ENCODE measurements at places on chromosomes 5 and 9.

- no peak for DNase-seq
Observed at GRCh38 chr9:35748242-35748857, 678 bp downstream of the GBA2 start.

- DNase-seq: peak; percentile 41
Observed at GRCh38 chr9:5841771-5842573, 9.1 kb upstream of the ERMP1 start.

DNA sequence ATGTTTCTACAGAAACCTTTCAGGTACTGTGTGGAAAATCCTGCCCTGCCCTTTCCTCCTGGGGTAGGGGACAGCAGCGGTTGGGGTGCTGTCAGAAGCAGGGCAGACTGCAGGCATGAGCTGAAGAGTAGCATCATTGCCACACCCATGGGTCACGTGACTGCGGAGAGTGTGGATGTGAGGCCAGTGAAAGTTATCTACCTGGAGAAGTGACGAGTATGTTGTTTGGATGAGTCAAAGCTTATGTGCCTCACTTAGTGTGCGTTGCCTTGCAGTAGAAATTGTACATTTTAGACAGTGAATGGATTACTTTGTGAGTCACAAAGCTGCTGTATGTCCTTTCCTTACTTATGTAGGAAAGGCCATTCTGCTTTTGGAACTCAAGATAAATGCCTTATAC lies 21.7 kb upstream of the ACTBL2 start:
- DNase-seq: no peak

- DNase-seq: no peak
Observed at GRCh38 chr9:134693011-134693410, 51.4 kb downstream of the COL5A1 start.

DNA sequence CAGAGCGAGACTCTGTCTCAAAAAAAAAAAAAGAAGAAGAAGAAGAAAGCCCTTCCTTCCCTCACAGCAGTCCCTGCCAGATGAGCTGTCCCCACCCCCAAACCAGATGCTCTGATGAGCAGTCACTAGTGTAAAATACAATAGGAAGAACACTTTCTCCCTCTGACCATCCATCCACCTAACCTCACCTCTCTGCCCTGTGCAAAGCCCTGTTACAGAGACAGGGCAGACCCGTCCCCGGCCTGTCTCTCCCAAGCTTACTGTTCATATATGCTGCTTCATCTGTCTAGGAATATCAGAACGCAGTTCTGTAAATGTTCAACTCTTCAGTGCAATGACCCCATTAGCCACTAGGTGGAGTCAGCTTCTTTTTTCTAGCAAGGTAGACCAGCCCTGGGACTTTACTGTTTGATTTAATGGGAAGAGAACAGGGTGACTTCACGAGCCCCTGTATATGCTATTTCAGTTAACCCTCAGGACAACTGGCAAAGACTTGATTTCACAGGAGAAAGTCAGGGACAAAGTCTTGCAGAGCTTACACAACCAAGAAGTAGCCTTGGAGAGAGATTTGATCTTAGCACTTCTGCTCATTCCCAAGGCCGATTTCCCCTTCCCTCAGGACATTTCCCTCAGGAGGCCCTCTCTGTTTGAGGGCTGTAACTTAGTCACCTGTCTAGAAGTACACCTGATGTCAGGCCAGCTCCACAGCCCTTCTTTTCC lies 14.9 kb upstream of the FGFR4 start:
- peak; percentile 81 for DNase-seq

GRCh38 chr9:7313389-7313788 lies 486.2 kb downstream of the DMAC1 start:
- DNase-seq: no peak

All from ELF-1 (cell line).